ENCODE measurements at places on chromosomes 6 and 20.

- DNase-seq = no peak
These were observed 89.0 kb downstream of the RREB1 start for GRCh38 chr6:7196685-7197283.

DNA sequence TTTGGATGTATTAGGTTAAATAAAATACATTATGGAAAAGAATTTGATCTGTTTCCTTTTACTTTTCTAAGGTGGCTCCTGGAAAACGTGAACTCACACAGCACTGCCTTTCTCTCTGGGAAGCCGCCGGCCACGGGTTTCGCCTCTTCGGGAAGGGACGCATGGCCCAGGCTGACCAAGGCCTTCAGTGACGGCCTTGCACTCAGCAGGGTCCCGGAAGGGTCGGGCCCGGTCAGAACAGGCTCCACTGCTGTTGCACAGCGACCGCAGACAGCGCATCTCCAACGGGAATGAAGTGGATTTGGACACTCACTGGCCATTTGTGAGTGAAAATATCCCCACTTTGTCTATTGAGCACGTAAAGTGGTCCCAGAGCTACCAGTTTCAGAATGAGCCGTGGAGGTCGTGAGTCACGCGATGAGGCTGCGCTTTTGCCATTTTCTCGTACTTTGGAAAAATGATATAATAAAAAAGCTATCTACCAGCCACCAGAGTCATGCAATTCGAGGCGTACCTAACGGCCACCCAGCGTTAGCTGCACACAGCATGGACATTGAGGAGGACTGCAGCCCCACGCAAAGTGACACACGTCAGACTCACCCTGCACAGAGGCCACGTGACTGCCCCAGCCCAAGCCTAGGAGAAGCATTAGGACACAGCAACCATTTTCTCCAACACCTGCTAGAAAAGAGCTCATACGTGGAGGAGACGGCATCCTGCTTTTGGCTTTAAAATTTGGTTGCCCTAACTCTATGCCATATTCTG is 244.3 kb downstream of the TTLL2 start:
- DNase-seq = no peak

- no peak for DNase-seq
These were observed 29.8 kb upstream of the ERVFRD-1 start for GRCh38 chr6:11141295-11141694.

DNA sequence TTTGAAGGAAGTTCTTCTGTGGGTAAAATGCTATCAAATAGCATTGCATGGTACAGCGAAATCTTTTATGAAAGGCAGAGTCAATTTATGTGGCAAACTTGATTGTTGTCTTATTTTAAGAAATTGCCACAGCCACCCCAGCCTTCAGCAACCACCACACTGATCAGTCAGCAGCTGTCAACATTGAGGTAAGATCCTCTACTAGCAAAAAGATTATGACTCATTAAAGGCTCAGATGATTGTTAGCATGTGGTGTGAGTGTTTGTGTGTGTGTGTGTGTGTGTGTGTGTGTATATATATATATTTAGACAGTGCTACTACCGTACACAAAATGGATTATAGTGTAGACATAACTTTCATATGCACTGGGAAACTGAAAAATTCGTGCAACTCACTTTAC is 27.8 kb downstream of the LRRN4 start:
- DNase-seq = no peak

GRCh38 chr6:169639653-169640278 is 62.1 kb downstream of the WDR27 start:
- DNase-seq = no peak

GRCh38 chr6:138203315-138203714 is 15.0 kb downstream of the PBOV1 start:
- no peak for DNase-seq

- no peak for DNase-seq
These were observed 106.3 kb downstream of the SLC23A2 start for GRCh38 chr20:4894981-4895381.

DNA sequence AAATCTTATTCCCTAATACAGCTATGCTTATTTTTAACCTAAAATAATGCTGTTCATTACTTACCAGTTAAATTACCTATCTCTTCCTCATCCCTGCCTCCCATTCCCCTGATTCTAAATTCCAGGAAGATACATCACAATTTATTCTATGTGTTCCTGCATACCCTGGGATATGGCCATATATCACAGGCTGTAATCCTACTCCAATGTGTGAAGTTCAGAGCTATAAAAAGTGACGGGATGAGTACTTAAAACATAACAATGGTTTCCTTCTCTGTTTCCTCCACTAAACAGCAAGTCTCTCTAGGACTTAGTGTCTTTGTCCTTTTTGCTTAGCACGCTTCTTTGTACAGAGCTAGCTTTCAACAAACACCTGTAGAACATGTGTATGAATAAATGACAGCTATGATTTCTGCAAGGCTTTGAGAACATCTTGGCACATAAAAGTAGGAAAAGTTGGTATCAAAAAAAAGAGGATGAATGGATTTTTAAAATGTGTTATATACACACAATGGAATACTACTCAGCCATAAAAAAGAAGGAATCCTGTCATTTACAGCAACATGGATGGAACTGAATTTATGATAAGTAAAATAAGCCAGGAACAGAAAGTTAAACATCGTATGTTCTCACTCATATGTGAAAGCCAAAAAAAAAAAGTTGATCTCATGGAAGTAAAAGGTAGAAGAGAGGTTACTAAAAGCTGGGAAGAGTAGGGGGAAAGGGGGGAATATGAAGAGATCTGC is 45.8 kb downstream of the SESN1 start:
- no peak for DNase-seq

- no peak for DNase-seq
These were observed 307.6 kb downstream of the ALDH8A1 start for GRCh38 chr6:134642279-134642678.

DNA sequence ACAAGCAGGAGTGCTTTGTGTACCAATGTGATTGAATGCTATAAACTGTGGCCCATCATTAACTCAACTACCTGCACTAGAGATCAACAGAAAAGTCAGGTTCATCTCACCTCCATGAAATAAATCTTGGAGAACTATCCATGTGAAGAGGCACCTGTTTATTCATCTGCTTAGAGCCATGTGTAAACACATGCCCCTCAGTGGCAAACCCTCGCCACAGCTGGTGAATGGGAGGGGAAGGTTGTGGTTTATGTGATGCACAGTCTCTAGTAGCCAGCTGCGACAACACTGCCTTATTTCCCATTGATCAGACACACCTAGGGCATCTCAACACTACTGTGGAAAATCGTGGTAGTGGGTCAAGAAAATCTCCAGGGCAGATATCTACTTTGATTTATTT is 640.2 kb downstream of the PTPRT start:
- no peak for DNase-seq

DNA sequence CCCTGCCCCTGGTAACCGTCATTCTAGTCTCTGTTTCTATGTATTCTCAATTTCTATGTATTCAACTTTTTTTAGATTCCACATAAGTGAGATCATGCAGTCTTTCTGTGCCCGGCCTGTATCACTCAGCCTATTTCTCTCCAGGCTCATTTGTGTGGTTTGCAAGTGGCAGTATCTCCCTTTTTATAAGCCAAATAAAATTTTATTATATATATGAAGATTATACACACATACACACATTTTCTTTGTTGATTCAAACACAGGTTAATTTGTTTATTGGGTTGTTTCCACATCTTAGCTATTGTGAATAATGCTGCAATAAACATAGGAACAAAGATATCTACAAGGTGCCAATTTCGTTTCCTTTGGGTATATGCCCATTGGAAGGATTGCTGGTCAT is 571.7 kb downstream of the DHX35 start:
- no peak for DNase-seq

- no peak for DNase-seq
These were observed 51.6 kb downstream of the MBOAT1 start for GRCh38 chr6:20160541-20161283.

- DNase-seq = no peak
These were observed 107.8 kb upstream of the CCN2 start for GRCh38 chr6:132058975-132059374.

- no peak for DNase-seq
These were observed 15.8 kb upstream of the PPP1R16B start for GRCh38 chr20:38789503-38790199.

DNA sequence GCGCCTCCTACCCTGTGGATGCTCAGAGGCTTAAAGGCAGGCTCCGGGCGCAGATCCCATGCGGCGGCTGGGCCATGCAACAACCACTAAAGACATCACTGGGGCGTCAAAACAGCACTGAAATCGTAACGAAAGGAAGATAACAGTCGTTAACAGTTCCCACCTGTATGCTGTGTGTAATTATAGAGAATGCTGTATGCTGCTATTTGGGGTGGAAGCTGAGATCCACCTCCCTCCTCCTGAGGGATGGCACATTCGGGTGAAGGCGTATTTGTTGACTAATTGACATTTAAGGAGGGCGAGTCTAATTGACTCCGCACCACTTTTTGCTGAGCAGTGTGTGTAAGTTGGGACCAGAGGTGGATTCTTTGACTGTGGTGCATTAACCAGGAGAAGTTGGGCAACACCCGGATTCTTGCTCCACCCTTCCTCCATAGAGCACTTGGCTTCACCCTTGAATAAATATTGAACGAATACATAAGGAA is 687 bp downstream of the SLC35A1 start:
- no peak for DNase-seq

DNA sequence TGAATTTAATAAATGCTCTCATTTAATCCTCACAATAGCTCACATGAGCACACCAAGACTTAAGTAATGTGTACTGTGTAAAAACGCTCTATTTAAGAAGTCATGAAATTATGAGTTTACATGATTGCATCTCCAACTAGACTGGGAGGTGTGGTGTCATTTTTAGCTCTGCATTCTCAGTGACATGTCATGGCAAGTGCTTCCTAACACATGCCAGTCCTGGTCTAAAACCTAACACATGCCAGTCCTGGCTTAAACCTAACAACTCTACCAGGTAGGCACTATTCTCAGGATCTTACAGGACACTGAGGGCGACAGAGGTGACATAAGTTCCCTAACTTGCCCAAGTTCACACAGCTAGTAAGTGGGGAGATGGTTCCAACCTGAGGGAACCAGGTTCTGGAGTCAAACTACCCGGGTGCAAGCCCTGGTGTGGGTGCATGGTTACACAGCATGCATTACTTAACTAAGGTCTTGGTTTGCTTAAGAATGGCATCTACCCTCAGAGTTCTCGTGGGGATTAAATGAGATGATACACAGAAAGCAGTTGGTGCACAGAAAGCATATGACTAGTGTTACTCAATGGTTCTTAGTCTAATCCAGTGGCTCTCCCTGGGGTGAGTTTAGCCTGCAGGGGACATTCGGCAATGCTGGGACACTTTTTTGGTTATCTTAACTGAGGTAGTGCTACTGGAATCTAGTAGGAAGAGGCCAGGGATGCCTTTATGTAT is 14.7 kb downstream of the CLDN20 start:
- no peak for DNase-seq

DNA sequence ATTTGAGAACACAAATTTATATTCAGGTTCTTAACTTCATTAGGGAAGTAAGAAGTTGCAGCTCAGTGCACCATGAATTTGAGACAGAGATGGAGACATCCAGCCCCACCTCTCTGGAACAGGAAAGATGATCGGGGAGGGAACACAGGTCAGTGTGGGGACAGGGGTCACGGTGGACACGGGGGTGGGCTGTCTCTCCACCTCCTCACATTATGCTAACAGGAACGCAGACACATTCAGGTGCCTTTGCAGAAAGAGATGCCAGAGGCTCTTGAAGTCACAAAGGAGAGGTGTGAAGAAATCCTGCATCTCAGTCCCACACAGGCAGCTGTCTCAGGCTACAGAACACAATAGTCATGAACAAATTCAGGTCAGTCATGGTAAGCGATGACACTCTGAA is 3.1 kb downstream of the HLA-C start:
- DNase-seq = no peak

DNA sequence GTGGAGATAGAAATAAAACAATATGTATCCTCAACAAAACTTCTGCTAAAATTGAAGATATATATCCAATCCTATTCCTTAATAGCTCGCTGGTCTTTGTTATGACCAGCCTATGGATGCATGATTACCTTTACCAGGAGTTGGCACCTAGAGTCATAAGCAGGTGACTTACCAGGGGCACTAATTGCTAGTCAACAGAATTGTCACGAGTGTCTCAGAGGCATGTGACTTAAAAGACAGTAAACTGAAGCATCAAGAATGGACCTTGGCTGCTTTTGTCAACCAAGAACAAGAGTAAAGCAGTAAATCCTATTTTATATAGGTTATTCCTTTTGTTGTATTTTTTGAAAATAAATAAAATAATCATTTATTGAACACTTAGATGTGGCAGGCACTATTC is 115.4 kb downstream of the MYO6 start:
- no peak for DNase-seq

- DNase-seq = no peak
These were observed 15.2 kb upstream of the KCNK15 start for GRCh38 chr20:44730441-44730840.

GRCh38 chr6:82603871-82604270 is 240.3 kb downstream of the TPBG start:
- no peak for DNase-seq

GRCh38 chr6:37168811-37169495 is 999 bp upstream of the PIM1 start:
- DNase-seq = no peak

DNA sequence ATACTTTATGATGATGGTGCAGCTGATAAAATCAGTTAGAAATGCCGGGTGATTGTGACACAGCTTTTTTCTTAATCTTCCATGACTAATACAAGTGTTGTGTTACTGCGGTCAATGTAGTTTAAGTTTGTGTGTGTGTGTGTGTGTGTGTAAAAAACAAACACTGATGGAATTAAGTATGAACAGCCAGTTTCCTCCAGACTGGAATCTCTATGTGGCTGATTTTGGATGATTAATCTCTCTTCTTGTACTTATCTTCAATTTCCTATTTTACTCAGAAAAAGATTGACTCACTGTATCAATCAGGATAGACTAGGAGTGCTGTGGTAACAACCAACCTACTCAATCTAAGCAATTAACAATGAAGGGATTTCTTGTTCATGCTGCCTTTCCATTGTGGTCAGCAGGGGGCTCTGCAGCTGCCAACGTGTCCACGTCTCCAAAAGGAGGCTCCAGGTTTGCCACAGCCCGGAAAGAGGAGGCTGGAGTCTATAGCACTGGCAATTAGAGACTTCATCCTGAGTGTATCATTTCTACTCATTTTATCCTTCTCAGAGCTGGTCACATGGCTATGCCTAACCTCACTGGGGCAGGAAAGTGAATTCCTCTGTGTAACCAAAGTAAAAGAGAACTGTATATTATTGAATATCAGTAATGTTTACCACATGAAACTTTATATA is 107.7 kb downstream of the CD109 start:
- no peak for DNase-seq

DNA sequence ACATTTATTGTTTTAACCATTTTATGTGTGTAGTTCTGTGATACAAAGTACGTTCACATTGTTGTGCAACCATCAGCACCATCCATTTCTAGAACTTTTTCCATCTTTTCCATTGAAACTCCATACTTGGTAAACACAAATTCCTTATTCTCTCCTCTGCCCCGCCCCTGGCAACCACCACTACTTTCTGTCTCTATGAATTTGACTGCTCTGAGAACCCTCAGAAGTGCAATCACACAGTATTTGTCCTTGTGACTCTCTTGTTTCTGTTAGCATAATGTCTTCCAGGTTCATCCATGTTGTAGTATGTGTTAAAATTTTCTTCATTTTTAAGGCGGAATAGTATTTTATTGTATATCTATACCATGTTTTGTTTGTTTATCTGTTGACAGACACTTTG is 56.9 kb downstream of the DHX35 start:
- DNase-seq = no peak

GRCh38 chr6:113047932-113048331 is 700.8 kb downstream of the RFPL4B start:
- no peak for DNase-seq

- DNase-seq = no peak
These were observed 748.6 kb downstream of the TENT5A start for GRCh38 chr6:81003894-81004293.

Measured in T-helper 22 cell (primary cell).